ENCODE measurements at places on chromosomes 2 and 18.

GRCh38 chr2:49490710-49491109 is 336.4 kb upstream of the FSHR start:
- no peak for DNase-seq

DNA sequence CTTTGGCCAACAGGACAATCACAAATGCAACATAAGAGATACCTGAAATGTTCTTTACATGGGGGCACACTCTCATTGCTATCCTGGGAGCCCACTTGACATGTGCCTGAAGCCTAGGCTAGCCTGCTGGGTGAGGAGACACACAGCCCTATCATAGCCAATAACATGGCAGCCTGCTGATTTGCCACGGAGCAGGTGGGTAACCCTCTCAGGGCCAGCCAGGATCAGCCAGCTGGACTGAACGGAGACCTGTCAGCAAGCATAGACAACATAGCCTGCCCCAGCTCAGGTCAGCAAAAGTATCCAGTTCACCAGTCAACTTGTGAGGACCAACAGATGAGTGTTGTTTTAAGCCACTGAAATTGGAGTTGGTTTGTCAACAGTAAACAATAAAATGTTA is 566.5 kb downstream of the DCDC2C start:
- DNase-seq, result no peak

DNA sequence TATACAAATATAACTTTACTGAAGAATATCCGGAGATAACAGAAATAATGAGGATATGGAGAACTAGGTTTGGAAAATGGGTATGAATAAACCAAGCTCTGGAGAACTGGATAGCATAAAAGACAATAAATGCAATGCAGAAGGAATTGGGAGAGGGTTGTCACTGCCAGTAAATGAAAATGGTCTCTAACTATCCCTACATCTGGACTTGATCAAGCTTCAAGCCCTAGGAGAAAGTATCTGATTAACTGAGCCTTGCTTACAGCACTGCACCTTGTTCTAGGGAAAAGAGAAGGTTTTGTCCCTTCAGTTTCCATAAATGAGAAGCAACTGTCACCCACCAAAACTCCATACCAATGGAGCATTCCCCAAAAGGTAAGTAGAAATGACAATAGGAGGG is 514.6 kb upstream of the ZEB2 start:
- no peak for DNase-seq

DNA sequence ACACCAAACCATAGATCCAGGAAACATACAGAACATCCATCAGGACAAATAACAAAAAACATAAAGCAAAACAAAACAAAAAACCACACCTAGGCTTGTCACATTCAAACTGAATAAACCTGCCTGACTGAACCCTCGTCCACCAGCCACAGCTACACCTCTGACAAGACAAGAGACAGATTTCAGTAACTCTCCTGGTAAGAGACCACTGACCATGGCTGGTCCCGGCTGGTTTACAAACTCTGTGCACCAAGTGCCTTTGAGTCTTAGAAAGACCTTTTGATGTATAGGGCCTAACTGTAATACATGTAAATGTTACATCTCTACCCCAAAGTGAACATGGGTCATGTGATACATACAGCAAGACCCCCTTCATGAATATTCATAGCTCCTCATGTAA is 4.8 kb upstream of the SLC66A2 start:
- DNase-seq, result no peak

DNA sequence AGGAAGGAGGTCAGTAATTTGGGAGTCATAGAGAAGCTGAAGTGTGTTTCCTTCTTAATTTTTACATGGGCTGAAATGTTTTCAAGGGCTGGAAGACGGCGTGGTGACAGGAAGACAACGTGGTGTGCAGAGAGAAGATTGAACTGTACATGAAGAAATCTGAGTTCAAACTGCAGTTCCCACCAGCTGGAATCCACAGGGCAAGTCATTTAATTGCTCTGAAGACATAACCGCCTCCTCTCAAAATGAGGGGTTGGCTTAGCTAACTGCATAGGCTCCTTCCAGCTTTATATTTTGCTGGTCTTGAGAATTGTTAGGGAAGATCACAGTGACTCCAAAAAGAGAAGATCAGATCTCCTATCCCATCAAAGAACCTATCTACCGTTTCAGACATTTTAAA is 103.9 kb downstream of the SLC8A1 start:
- no peak for DNase-seq

GRCh38 chr2:56128235-56128634 is 55.6 kb upstream of the CCDC85A start:
- DNase-seq, result no peak

DNA sequence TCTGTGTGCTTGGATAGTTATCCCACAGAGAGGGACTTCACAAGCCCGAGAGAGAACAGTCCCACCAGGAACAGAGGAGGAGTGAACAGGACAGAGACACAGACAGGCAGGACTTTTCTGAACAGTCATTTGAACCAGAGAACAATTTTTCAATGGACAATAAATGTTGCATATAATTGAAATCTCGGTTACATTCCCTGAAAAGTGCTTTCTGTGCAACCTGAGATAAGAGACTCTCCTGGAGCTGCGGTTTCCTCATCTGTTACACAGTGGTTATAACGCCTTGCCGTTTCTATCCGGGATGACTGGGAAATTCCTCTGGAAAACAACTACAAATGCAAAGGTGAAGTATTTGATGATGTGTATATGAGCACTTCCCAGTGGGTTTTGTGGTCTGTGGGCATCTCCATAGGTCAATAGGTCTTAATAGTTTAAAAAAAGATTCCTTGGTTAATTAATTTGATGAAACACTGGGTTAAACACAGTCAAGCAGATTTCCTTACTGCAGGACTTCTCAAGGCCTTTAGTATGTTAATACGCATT is 87.2 kb upstream of the HPCAL1 start:
- no peak for DNase-seq

- DNase-seq, result no peak
These were observed 1315.7 kb upstream of the ZEB2 start for GRCh38 chr2:145835665-145836064.

DNA sequence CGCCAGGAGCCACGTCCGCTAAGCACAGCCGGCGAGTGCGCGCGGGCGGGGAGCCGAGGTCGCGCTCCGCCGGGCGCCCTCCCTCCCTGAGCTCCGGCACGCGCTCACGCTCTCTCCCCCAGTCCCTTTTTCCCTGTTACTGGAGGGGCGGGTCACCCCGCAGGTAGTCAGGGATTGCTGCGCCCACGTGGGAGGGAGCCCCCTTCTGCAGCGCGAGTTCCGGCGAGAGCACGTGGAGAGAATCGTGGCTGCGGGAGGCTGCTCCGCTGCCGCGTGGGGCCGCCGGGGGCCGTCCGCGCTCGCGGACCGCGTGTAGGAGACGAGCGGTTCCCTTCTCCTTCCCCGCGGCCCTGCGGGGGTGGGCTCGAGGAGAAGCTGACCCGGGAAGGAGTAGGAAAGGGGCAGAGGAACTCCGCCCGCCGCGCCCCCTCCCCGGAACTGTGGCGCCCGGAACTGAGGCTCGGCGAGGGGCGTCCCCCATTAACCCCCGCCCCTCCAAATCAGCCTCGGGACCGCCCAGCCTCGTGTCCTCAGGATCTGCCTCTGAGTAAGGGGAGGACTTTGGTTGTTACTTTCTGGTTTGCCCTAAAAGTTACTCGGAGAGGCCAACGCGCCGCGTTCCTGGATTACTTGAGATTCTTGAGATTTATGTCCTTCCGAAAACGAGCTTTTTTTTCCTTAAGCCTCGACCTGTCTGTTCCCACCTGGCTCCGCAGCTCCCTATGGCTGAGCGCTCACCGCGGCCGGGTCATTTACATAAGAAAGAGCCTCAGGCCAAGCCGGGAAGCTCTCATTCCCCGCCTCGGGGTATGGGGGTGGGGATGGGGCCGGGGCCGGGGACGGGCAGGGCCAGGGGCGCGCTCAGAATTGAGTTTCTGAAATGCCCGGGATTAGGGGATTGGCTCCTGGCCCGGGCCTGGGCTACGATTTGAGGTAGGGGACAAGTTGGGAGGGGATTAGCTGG is 1.1 kb downstream of the HK2 start:
- no peak for DNase-seq

DNA sequence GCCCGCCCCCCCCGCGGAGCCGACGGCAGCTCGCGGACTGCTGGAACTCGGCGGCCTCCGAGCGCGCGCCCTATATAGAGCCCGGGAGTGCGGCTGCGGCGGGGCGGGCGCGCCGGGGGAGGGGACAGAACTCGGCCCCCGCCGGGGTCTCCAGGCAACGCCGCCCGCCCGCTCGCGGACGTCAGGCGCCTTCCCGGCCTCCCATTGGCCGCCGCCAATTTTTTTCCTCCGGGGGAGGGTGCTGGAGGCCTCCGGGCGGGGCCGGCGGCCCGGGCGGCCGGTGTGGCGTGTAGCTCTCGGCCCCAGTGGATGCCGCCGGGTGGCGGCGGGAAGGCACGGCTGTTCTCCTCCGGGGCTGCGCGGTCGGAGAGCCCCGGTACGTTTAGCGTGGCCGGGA is at the start of gene ZFP36L2:
Gene ZFP36L2, minus strand, starts transcription at position 49 of the 397 bp plus-strand sequence. CDS start 291 bp downstream, outside the sequence.
- DNase-seq, result peak; percentile 91

DNA sequence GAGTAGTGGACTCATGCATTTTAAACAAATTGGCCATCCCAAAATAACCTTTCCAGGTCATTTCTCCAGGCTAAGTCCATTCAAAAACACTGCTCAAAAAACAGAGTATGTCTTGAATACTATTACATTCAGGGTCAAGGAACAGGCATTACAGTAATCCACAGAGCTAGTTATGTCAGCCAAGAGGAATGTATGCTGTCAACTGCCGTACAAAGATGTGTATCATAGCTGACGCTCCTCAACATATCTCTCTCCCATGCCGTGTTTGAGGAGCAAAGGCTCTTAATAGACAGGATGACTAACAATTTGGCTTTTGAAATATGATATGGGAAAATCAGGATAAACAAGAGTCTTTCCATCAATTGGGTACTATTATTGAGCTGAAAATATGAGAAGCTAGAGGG is 68.8 kb upstream of the KCTD1 start:
- DNase-seq, result no peak

DNA sequence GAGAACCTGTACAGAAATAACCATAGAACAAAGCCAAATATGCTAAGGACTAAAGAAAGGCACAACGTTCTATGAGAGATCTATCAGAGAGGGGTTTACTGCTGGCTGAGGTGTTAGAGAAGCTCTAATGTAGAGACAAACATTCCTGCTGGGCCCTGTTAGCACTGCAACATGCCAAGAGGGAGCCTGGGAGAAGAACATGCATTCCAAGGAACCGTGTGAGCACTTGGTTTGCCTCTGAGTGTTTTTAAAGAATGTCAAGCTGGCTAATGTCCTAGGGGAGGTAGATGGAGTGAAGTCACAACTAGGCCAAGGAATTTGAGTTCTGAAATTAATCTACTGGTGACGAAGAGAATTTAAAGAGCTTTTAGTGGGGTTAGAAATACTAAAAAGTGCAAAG is 384.3 kb upstream of the LYPD1 start:
- DNase-seq, result no peak

DNA sequence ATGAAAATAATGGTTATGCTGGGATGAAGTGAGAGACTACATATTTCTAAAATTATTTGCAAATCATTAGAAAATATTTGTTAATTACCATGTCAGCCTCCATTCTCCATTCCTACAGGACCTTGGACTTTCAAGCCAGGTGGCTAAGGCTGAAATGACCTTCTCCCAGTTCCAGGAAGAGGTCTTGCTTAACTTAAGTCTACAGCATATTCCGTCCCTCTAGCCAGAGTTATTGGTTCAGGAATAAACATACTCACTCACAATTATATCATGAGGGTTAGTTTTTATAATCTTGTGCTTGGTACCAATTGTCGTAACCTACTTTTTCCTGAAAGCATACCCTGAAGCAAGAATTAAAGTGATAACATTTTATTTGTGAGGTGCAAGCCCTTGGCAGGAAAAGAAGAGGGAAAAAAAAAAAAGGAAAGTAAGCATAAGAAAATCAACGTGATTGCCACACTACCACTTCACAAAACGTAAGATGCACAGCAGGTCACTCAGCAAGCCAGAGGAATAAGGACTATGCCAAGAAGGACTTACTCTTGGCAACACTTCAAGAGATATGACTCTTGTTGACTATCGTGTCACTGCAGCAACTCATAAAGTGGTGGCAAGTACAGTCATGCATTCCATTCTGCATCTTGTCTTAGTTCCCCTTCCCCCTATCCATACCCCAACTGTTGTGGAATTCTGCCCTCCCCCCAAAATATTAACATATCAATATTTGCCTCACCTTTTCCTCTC is 479.1 kb downstream of the MBD2 start:
- no peak for DNase-seq

DNA sequence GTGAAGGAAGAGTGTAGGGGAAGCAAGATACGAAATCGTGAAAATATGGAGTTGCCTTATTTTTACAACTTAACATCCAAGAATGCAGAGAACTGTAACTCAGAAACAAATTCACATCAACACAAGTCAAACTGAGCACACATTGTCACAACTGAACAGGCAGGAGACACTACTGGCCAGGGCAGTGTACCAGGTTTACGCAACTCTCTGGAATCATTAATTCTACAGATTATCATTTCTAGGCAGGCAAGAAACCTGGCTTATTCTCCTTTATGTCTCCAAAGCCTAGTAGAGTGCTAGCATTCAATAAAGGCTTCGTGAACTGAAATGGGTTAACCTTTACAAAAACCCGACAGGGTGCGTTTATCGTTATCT is 584 bp downstream of the COA5 start:
- DNase-seq, result no peak

DNA sequence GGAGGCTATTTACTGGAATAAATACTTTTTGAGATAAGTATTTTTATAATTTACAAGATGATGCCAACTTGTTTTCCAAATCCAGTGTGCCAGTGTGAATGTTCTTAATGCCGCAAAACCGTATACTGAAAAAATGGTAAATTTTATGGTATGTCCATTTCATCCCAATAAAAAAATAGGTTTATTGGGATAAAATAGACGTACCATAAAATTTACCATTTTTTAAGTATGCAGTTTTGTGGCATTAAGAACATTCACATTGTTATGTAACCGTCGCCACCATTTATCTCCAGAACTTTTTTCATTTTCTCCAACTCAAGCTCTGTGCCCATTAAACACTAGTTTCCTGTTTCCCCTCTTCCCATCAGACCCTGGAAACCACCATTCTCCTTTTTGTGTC is 167.9 kb downstream of the PARD3B start:
- DNase-seq, result no peak

DNA sequence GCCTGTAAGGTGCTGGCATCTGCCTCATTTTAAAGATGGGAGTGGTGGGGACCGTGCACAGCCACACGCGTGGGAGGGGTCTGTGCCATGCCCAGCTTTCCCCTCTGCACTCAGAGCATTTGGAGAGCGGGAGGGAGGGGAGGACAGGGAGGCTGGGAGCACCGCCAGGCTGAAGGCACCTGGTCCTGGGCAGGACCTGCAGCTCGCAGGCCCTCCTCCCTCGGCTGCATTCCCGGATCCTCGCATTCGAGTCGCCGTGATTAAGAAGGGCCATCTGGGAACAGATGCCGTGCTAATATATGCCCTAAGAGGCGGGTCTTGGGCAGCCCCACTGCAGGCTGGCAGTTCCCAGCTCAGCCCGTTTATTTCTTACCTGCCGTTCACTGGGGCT is 84.0 kb downstream of the PTGR3 start:
- DNase-seq, result no peak

Measured in nucleus accumbens (tissue), 56 donors.